ENCODE measurements at places on chromosomes 13 and 19. TPM values are rescaled to one million over a fixed set of nuclear protein-coding genes. Genes with fewer than 3 reads are reported as not detected.

DNA sequence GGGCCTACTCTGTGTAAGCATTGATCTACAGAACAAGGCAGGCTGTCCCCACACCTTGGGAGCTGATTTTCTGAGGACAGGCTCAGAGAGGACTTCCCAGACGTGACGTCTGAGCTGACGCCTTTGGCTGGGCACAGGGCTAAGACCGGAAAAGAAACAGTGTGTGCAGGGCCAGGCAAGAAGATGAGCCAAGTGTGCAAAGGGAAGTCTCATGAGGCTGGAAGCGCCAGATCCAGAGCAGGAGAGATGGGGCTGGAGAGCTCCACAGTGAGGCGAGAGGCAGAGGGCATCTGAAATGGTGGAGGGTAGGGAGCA is 12.7 kb downstream of the IGLON5 start:
- no peak for DNase-seq

- DNase-seq: peak; percentile 86
These were observed 3.7 kb downstream of the PSG9 start for GRCh38 chr19:43265664-43266025.

DNA sequence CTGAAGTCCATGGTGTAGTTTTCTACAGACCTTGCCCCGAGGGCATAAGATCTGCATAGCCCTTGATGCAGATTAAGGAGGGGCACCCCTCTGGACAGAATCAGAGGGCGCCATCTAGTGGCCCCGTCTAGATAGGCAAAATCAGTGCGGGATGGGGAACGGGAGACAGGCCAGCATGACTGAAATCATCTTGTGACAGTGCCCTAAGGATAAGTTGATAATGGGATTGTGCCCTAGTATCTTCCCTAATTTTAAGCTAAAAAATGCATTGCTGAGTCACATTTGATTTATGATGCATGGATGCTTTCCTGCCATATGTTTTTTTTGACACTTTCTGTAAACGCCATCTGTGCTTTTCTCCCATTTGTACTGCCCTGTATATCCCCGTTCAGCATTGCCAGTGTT is 19.0 kb upstream of the GPI start:
- no peak for DNase-seq

Gene PRR36
- total RNA-seq: not detected

GRCh38 chr19:50564229-50565105 is 3.8 kb downstream of the LRRC4B start:
- DNase-seq: no peak

Gene ZNF823
- 6.7 TPM for total RNA-seq

GRCh38 chr13:76729691-76730090 is 156.5 kb downstream of the KCTD12 start:
- no peak for DNase-seq

Gene FAAP24
- total RNA-seq: 0.39 TPM

GRCh38 chr19:10946958-10947657 is 13.7 kb upstream of the SMARCA4 start:
- DNase-seq: no peak

DNA sequence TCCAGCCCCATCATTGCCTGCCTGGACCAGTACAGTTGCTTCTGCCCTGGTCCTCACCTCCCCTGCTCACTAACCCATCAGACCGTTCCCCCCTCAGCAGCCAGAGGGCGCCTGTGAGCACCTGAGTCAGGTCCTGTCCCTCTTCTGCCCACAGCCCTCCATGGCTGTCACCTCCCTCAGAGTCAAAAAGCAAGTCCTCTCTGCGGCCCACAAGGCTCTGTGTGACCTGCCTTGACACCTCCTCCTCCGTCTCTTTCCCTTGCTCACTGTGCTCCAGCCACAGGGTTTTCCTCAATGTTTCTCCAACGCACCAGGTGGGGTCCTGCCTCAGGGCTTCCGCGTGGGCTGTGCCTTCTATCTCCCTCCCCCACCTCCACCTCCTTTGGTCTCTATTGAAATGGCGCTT is 29.4 kb upstream of the PTPRS start:
- DNase-seq: no peak

GRCh38 chr19:56875717-56876116 is 35.2 kb upstream of the PEG3 start:
- no peak for DNase-seq

GRCh38 chr13:29959086-29959485 is 108.7 kb upstream of the UBL3 start:
- no peak for DNase-seq

GRCh38 chr13:23323946-23324709 is 109.4 kb downstream of the SACS start:
- DNase-seq: no peak

DNA sequence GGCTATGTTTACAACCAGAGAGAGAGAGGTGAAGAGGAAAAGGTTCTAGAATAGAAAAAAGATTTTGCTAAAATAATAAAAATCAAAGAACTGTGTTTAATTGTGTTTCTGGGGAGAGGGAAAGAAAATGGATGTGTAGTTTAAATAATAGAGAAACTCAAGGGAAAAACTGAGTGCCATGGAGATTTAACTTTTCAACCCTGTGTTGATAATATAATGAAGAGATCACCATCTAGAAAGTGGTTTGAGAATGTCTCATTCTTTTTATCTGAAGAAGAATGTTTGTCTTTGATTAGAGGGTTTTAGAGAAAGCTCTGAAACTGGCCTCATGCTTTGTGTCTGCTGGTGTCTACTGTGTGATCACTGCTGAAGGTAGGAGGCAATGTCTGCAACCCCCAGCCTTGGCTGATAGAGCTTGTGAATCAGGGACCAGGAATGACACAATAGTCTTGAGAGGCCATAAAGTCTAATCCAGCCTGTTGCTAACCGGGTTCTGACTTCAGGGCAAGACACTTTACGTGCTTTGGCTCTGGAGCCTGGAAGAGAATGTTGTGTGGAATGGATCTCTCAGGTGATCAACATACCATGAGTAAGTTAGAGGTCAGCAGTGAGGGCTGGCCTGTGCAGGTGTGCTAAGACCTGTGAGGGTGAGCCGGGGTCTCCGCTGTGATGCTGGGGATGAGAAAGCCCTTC is 5.4 kb downstream of the COL4A2 start:
- no peak for DNase-seq

DNA sequence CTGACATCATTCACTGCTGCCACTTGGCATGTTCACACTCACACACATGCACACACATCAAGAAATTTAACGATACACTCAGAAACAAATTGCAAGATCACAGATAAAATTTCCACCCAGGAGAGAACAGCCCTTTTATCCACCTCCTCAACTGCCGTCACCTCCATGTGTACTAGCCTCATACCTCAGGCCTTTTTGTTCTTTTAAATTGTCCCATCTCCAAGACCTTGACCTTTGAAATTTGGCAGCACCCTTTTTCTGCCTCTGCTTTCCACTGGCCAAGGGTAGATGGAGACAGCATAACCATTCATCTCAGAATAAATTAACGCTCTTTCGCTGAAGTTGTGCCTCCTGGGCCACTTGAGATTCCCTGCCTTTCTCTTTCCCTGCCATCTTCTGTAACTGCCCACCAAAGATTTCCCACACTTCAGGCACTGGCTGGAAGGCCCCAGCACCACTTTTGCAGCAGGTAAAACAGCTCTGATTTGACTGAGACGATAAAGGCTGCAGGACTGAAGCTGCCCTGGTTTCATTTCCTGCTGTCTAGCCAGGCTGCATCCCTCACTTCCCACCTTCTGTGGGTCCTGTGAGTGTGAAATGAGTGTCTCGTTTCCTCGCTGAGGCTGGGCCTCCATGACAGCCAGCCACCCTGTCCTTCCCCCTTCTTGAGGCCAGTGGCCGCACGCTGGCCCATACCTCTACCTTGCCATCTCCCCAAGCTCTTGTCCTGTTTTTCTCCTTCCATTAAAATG is 39.3 kb downstream of the MBNL2 start:
- DNase-seq: no peak

Gene ATP4A
- total RNA-seq: not detected

GRCh38 chr19:15159251-15159650 is 41.5 kb downstream of the NOTCH3 start:
- DNase-seq: no peak

- DNase-seq: no peak
These were observed 379.3 kb upstream of the SGCG start for GRCh38 chr13:22801402-22802003.

- DNase-seq: no peak
These were observed 712 bp upstream of the RINL start for GRCh38 chr19:38878575-38879399.

DNA sequence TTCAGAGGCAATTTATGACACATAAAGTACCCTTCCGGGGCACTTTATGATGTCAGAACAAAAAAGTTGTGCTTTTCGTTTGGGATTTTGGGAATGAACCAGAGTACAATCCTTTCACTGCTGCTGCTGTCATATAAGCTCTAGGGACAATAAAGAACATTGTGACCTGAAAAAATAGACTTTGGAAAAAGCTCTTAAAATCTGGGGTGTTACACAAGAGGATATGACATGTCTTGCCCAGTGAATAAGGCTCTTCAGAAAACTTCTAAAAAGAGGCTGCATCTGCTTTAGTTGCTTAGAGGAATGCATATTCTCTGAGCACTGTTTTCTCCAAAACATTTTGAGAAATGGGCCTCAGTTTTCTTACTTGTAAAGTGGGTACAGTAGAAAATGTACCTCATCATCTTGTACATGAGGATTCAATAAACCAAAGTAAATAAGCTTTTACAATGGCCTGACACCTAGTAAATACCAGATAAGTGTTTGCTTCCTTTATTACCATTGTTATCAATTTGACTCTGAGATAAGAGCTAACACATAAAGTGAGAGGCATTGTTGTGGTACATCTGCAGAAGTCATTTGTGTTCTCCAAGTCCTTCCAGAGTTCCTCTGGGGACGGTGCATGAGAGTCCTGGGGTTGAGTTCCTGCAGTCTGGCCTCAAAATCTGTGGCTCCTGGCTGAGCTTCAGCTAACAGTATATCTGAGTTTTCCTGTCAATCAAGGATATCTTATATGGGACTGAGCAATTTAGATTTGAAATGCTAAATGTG is 67.4 kb upstream of the EDNRB start:
- DNase-seq: no peak

Gene ASF1B
- 0.63 TPM for total RNA-seq

DNA sequence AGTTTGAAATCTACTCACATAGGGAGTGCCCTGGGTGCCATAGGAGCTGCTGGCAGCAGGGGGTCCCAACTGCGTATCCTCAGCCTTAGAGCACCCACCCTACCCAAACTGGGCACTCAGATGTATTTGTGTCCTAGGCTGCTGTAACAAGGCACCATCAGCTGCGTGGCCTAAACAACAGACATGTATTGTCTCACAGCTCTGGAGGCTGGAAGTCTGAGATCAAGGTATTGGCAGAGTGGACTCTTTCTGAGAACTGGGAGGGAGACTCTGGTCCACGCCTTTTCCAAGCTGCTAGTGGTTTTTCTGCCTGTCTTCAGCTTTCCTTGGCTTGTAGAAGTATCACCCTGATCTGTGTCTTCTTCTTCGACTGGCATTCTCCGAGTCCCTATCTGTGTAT is 83.6 kb downstream of the FGF14 start:
- DNase-seq: no peak

- no peak for DNase-seq
These were observed 99.0 kb downstream of the ZNF429 start for GRCh38 chr19:21604351-21604926.

DNA sequence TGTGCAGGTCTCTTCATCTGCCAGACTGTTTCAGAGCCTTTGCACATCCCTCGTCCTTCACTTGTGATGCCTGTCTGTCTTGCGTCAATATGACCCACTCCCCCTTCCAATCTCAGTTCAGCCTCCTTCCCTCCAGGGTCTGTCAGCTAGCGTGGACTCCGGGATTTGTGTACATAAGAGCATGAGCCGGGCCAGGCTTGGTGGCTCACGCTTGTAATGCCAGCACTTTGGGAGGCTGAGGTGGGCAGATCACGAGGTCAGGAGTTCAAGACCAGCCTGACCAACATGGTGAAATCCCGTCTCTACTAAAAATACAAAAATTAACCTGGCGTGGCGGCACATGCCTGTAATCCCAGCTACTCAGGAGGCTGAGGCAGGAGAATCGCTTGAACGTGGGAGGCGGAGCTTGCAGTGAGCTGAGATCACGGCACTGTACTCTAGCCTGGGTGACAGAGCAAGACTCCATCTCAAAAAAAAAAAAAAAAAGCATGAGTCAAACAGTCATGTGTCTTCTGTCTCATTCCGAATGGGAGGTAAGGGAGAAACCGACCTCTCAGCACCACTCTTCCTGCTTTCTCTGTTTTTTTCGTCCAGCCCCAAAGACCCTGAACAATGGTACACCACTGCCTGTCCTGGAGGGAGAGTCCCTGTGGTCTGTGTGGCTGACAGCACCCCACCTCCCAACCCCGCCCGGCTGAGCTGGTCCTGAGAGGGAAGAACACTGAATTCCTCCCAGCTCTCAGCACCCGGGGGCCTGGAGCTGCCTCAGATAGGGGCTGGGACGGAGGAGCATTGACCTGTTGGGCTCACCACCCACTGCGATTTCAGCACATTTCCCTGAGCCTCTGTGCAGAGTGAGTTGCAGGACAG is 2.4 kb upstream of the SIGLEC9 start:
- DNase-seq: no peak

GRCh38 chr19:19429361-19429760 is 23.9 kb downstream of the GATAD2A start:
- no peak for DNase-seq

Gene ADM5
- total RNA-seq: 4.1 TPM

DNA sequence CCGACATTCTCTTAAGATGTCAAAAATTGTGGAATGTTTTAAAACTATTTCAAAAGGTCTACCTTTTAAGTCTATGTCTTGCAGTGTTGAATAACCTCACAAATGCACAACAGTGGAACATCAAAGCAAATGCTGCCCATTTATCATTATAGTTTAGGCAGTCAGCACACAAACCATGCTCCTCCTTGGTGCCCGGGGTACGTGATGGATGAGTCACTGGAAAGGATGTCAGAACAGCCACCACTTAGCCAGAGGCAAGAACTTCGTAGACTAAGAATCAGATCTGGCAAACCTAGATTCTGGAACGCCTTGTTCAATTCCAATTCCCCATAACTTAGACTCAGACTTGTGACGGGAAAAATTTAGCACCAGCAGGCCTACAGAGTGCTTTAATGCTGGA is 343.6 kb downstream of the FGF9 start:
- no peak for DNase-seq

DNA sequence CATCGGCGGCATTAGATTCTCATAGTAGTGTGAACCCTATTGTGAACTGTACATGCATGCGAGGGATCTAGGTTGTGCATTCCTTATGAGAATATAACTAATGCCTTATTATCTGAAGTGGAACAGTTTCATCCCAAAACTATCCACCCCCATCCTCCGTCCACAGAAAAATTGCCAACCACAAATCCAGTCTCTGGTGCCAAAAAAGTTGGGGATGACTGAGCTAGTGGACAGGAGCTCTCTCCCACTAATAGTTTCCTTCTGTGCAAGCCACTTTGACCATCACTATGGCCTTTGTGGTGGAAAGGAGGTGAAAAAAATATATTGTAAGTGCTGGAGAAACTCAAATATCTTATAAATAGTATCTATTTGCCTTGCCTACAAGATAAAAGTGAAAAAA is 857.8 kb downstream of the DIAPH3 start:
- DNase-seq: no peak

GRCh38 chr19:19140476-19140875 is 2.2 kb upstream of the TMEM161A start:
- DNase-seq: no peak

Gene UGGT2
- 48.6 TPM for total RNA-seq

Gene SERTM1
- total RNA-seq: 0.33 TPM

GRCh38 chr19:6067975-6068374 is 42.3 kb downstream of the RFX2 start:
- no peak for DNase-seq

Measured in esophagus muscularis mucosa (tissue), 4 donors.